ENCODE measurements at places on chromosomes 3 and 15.

GRCh38 chr15:91887321-91887720 lies 33.8 kb downstream of the SLCO3A1 start:
- no peak for DNase-seq

- DNase-seq: no peak
Observed at GRCh38 chr3:114672692-114673447, 379.0 kb downstream of the TIGIT start.

DNA sequence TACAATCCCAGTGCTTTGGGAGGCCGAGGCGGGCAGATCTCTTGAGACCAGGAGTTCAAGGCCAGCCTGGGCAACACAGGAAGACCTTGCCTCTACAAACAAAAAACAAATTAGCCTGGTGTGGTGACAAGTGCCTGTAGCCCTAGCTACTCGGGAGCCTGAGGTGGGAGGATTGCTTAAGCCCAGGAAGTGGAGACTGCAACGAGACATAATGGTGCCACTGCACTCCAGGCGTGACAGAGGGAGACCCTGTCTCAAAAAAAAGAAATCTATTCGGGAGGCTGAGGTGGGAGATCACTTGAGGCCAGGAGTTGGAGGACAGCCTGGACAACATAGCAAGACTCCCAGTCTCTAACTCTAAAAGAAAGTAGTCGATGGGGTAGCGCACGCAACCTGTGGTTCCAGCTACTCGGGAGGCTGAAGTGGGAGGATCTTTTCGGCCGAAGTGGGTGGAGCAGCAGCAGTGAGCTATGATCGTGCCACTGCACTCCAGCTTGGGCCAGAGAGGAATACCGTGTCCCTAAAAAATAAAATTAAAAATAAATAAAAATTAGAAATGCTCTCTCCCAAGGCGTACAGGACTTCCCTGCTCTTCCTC lies 775 bp downstream of the C3orf33 start:
- peak; percentile 58 for DNase-seq

DNA sequence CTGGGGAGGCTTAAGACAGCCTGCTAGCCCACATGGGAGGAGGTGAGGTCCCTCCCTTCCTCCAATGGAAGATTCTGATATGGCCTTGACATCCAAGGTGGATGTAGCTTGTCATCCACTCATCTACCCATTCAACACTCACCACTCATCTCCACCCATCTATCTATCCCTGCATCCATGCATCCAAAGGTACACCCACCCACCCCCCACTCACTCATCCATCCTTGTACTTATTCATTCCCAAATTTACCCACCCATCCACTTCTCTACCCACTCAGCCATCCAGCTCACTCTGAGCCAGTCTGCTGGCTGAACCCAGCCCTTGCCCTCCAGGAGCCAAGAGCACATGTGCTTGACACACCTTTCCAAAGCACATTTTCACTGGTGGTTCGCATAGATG lies 189.7 kb downstream of the TLE3 start:
- no peak for DNase-seq

DNA sequence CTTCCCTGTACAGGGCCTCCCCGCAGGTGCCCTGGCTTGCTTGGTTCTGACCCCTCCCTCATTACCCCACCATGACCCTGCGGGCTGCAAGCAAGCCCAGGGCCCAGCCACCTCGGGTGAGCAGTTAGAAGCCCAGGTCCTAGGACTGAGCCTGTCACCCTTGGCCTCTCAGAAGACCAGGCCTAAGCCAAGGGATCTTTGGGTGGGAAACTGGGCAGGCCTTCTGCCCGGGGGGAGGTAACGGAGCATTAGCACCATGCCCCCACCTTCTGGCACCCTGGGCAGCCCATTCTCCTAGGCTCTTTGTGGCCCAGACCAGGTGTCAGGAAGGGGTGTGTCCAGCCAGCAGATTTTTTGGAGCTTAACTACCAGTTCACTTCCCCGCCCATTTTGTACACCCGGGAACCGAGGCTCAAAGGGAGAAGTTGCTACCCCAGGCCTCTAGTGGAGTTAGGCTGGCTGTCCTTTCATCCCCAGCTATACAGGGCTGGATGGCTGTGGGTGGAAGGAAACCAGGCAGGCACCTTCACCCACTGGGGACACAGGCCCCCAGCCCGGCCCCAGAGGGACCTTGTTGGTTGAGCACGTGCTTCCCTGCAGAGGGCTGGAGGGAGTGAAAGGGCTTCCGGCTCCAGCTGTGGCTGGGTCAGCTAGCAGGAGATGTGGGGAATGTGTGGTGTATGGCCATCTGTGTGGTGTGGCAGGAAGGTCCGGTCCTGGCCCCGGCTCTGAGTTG lies 1.4 kb downstream of the CSK start:
- no peak for DNase-seq

DNA sequence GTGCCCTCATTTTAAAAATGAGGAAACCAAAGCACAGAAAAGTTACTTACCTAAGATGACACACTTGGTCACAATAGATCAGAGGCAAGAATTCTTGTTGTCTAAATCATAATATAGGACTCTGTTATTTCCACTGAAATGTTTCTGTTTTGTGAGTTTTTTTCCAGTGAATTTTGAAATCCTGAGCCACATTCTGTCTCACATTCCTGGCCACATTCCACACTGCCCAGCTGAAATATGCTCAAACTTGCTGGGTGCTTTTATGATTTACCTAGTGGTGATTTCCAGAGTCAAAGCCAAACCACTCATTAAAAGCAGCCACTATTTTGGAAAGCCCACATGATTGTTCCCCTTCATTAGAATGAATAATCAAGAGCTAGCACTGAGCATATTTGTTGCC lies 82.3 kb upstream of the NPHP3 start:
- no peak for DNase-seq

DNA sequence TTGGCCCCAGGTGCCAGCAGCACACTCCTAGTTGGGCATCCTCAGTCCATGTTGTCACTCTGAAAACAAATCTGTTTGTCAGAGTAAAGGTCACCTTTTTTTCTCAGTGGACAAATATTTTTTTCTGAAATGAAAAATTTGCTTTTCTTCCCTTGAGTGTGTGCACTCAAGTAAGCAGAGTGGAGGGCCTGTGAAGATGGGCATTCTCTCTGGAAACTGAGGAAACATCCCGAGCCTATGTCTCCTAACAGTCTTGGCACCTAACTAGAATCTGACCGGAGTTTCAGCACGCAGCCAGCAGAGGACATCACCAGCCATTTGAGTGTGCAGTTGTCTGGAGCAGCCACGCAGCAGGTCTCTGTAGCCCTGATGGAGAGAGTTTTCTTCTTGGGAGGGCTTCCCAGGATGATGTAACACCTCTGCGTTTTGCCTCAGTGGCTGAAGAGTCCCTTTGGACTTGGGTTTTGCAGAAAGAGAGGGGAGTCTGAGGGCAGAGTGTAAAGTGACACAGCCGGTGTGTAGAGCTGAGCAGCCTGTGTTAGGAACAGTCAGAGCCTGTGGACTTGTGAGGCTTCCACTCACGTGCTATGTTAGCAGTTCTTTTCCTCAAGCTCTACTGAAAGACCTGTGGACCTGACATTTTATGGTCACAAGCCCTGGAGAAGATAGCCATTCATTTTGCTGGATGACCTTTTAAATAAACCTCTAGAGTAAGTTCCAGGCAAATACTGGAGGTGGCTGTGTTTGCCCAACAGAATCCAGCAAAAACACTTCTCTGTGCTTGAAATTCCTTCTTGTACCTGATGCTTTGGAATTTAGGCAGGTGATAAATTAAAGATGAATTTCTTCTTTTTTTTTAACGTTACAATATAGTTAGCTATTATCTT lies 51.6 kb downstream of the ABHD2 start:
- DNase-seq: no peak

DNA sequence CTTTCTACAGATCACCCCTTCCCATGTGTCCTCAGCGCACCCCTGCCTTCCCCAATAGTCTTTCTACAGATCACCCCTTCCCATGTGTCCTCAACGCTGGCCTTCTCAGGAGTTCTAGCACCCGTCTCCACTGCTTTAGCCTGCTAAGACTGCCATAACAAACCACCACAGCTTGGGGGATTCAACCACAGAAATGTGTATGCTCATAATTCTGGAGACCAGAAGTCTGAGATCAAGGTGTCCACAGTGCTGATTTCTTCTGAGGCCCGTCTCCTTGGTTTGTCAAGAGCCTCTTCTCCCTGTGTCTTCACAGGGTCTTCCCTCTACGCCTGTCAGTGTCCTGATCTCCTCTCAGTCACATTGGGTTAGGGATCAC lies 68.1 kb upstream of the CGNL1 start:
- DNase-seq: no peak

DNA sequence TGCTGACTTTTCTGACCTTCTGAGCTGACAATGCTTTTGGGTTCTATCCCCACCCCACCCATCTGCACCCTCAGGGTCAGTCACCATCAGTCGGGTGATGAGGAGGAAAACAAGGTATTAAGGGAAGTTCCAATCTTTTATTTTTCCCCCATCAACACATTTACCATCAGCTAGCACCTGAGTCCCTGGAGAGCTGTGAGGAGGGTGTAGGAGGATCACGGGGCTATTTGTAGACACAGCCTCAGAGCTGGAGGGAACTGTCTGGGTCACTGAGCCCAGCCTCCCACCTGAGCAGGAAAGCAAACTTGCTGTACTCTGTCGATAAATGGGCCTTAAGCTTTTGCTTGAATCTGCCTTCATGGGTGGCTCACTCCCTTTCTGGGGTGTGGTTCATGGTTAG lies 24.8 kb upstream of the ZFAND6 start:
- DNase-seq: no peak

GRCh38 chr15:55627730-55628368 lies 39.7 kb upstream of the PYGO1 start:
- DNase-seq: no peak

GRCh38 chr3:40187945-40188344 lies 121.6 kb upstream of the EIF1B start:
- DNase-seq: no peak

DNA sequence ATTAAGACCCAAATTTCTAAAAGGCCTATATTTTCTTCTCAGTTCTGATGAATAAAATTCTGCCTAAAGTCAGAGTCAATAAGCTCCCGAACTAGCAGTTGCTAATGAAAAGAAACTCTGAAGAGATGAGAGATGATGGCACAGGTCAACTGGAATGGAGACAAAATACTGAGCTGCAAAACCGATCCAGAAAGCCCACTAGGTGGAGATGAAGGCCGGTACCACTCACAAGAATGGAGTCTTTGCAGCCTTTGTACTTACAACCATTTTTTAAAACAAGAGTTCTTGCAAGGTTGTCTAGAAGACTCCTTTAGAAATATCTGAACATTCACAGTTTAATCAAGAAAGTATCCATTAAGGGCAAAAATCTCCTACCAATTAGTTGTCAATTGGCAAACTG lies 119.9 kb upstream of the TJP1 start:
- DNase-seq: no peak

GRCh38 chr15:60372756-60373155 lies 25.0 kb downstream of the ANXA2 start:
- no peak for DNase-seq

DNA sequence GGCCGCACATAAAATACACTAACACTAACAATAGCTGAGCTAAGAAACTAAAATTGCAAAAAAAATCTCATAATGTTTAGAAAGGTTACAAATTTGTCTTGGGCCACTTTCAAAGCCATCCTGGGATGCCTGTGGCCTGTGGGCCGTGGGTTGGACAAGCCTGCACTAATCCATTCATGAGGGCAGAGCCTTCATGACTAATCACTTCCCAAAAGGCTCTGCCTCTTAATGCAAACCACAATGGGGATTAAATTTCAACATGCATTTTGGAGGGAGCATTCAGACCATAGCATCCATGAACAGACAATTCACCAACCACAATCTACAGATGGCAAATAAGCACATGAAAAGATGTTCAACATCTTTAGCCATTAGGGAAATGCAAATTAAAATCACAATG lies 128.2 kb downstream of the SUCLG2 start:
- no peak for DNase-seq

GRCh38 chr15:63238796-63239195 lies 38.6 kb upstream of the APH1B start:
- peak; percentile 51 for DNase-seq

- DNase-seq: no peak
Observed at GRCh38 chr3:17800232-17800631, 57.8 kb upstream of the TBC1D5 start.

- no peak for DNase-seq
Observed at GRCh38 chr3:115402651-115403050, 220.7 kb upstream of the GAP43 start.

DNA sequence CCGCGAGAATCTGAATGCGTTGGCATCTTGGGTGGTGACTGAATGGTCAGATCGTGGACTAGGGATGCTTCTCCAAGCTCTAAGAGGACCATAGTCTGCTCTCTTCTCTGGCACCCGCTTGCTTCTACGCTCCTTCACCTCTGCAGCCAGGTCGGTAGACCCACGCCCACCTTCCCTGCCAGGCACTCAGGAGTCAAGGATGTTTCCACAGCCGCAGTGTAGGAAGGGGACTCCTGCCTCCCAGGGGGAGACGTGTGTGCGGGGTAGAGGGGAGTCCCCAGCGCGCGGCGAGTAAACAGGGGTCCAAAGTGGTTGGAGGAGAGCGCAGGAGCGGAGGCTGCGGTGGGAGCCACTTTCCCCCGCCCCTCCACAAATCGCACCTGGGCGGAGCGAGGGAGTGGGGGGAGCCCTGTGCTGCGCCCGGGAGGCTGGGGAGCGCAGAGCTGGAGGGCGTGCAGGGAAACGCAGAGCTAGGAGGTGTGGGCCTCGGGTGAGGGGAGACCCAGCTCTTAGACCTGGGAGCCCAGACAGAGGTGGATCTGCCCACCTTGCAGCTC lies 1.7 kb downstream of the LRRC3B start:
- no peak for DNase-seq

DNA sequence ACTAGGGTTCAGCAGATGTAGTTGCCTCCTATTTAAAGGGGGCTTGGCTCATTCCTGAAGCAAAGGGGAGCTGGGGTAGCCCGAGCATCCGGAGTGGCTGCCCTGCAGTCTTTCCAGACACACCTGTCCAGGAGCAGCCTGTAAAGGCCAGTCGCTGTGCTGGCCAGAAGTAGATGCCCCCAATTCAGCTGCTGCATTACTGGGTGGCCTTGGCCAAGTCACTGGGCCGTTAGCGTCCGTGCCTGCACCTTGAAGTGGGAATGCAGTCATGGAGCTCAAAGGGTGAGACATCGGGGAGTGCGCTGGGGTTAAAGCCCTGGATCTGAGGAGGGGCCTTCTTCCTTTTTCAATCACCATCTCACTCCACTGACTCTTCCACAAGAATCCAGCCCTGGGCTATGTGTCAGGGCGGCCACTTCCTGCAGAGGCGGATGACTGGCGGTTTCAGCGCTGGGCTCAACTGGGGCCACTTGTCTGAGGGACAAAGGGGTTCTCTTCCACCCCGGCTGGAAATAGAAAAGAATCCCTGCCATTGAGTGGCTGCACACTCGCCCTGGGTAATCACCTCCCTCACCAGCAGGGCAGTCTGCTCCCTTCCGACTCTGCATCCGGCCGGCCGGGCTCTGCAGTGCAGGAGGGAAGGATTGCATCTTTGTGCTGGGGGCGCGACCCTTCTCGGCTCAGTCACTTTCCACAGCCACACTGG lies 11.8 kb downstream of the ALDH1A3 start:
- no peak for DNase-seq

DNA sequence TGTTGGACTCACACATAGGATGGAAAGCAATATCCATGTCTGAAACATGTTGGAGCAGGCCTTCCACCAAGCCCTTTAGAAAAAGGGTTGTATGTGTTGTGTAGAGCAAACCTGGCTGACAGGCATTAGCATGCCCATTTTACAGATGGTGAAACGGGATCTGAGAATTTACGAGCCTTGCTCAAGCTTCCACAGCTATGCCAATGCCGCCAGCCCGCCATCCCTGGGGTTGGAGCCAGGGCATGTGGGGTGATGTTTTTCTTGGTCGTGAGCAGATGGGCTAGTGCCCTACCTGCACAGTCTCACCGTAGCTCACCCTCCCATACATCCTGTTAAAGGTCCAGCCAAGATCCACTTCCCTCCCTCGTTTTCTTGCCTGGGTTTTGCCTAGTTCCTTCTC lies 97.5 kb upstream of the TLE3 start:
- no peak for DNase-seq

Measured in stimulated activated CD4-positive, alpha-beta T cell treated with anti-CD3 and anti-CD28 coated beads, Interleukin-1b, Interleukin-23, amount 100 ng/mL, for 48 hours (primary cell).